IMR-90 (cell line): ENCODE measurements at places on chromosomes 3 and 15. TPM values are rescaled to one million over a fixed set of nuclear protein-coding genes. Genes with fewer than 3 reads are reported as not detected.

The LTK gene
- 0.18 and 0.28 TPM in 2 replicates for total RNA-seq

The DAZL gene
- not detected in 2 replicates for total RNA-seq

The IRAK2 gene
- total RNA-seq, result 8.1 and 8.6 TPM in 2 replicates

- no peaks in the 10 kb centered on the region for H3K4me1 ChIP-seq
- H3K27me3 ChIP-seq, result no peaks in the 10 kb centered on the region
- no peaks in the 10 kb centered on the region for H3K36me3 ChIP-seq
- no peak overlapping the region for H3K4me3 ChIP-seq
- no peak overlapping the region for H3K27ac ChIP-seq
- peak; percentile 73 for DNase-seq
Observed at GRCh38 chr3:16917256-16917935, 32.6 kb downstream of the PLCL2 start.

DNA sequence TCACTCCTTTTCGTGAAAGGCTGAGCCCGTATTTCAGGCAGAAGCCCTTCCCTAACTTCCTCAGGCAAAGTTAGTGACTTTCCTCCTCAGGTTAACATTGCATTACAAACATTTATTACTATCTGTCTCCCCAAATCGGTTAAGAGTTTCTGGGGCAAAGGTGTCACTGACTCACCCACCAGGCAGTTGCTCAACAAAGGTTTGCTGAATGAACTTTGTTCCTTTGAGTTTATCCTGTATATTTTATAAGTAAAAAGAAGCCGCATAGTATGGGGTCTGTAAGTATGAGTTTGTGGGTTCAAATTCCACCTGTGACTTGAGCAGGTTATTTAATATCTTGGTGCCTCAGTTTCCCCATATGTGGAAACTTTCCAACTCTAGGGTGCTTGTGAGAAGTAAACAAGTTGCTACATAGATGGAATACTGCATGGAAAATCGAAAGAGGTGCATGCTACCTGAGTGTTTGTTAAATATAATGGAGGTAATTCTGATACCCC is 177.7 kb downstream of the THRB start:
- no peak overlapping the region for H3K27ac ChIP-seq
- no peak for DNase-seq

- no peaks in the 10 kb centered on the region for H3K27me3 ChIP-seq
- H3K27ac ChIP-seq, result no peak overlapping the region
- peaks cover 4% of the 10 kb centered on the region for H3K4me1 ChIP-seq
- peak overlapping the region; percentile 17; the same call in 1 of the 2 replicates for H3K4me3 ChIP-seq
- peak; percentile 79 for DNase-seq
Observed at GRCh38 chr3:28912120-28912885, 368.6 kb upstream of the RBMS3 start.

- DNase-seq, result no peak
- H3K36me3 ChIP-seq, result peaks cover 31% of the 10 kb centered on the region
- no peaks in the 10 kb centered on the region for H3K27me3 ChIP-seq
Observed at GRCh38 chr3:196235452-196236122, 19.3 kb downstream of the SLC51A start.

The CRYGS gene
- total RNA-seq, result 0.36 and 0.56 TPM in 2 replicates

- H3K27ac ChIP-seq, result no peak overlapping the region
- peaks cover 14% of the 10 kb centered on the region for H3K4me1 ChIP-seq
- no peaks in the 10 kb centered on the region for H3K27me3 ChIP-seq
- DNase-seq, result no peak
Observed at GRCh38 chr15:89806210-89806558, 8.5 kb downstream of the ANPEP start.

DNA sequence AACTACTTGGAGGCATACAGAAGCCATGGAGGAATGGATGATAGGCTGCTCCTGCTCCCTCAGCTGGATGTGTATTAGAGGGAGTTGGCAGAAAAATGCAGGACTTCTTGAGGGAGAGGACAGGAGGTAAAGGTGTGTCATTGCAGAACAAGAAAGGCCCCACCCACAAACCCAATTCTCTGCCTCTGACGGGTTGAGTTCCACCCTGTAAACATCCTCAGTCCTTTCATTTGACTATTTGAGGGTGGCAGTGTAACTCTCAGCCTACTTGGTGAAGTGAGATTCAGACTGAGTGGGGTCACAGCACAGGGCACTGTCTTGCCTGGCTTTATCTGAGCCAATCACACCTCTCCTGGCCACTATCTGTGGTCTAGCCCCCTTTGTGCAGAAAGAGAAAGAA is at the start of gene TPRG1:
TPRG1 (plus strand) TSS at position 265 of the 400 bp plus-strand sequence. CDS start 35,414 bp downstream, outside the sequence.
- H3K27ac ChIP-seq, result no peak within 1 kb of the TSS
- peaks cover 5% of the 10 kb centered on the region; the same call in 1 of the 2 replicates for H3K27me3 ChIP-seq
- no peaks in the 10 kb centered on the region for H3K4me1 ChIP-seq
- DNase-seq, result no peak

- H3K36me3 ChIP-seq, result no peaks in the 10 kb centered on the region
- peaks cover 21% of the 10 kb centered on the region for H3K27me3 ChIP-seq
- H3K4me3 ChIP-seq, result no peak overlapping the region
Observed at GRCh38 chr3:13414040-13414729, 5.9 kb downstream of the NUP210 start.

GRCh38 chr3:147940405-147941193 is 531.4 kb downstream of the ZIC1 start:
- no peak overlapping the region for H3K27ac ChIP-seq
- no peaks in the 10 kb centered on the region for H3K27me3 ChIP-seq
- DNase-seq, result no peak
- no peak overlapping the region for H3K4me3 ChIP-seq

DNA sequence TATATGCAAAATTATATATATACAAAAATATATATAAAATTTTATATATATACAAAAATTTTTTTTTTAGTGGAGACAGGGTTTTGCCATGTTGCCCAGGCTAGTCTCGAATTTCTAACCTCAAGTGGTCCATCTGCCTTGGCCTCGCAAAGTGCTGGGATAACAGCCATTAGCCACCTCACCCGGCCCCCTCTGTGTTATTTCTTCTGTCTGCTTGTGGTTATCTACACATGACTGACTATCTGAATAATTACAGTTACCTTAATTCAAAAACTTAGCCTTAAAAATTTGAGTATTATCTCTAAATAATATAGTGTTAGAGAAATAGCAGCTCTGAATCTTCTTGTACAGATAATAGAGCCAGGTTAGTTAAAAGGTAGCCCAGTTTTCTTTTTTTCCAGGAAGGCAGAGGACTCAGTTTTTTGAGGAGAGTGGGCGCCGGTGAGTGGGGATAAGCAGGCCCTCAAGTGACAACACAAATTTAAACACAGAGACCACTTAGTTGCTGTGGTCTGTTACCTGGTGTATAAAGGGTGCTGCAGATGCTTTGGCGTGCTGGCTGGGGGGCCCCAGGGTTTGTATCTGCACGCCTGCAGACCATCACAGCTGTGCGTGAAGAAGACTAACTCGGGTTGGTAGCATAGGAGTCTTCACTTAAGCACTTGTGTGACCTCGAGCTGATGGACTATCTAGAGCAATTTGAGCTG is 83.7 kb downstream of the TRAK1 start:
- H3K36me3 ChIP-seq, result 0 out of 2 replicates have a peak, but pooled peaks cover 1% of the 10 kb centered on the region
- no peak overlapping the region for H3K27ac ChIP-seq
- no peak for DNase-seq
- no peaks in the 10 kb centered on the region for H3K27me3 ChIP-seq
- H3K4me3 ChIP-seq, result no peak overlapping the region
- peaks cover 4% of the 10 kb centered on the region for H3K4me1 ChIP-seq

The CPB1 gene
- not detected in 2 replicates for total RNA-seq

- no peak overlapping the region for H3K4me3 ChIP-seq
- H3K27ac ChIP-seq, result no peak overlapping the region
- no peaks in the 10 kb centered on the region for H3K27me3 ChIP-seq
- H3K4me1 ChIP-seq, result no peaks in the 10 kb centered on the region
Observed at GRCh38 chr3:130795396-130795795, 48.8 kb upstream of the PIK3R4 start.

- no peaks in the 10 kb centered on the region for H3K4me1 ChIP-seq
- no peaks in the 10 kb centered on the region for H3K36me3 ChIP-seq
- DNase-seq, result peak; percentile 55
- H3K4me3 ChIP-seq, result no peak overlapping the region
- H3K27me3 ChIP-seq, result no peaks in the 10 kb centered on the region
Observed at GRCh38 chr15:84035399-84035766, 200.2 kb upstream of the GOLGA6L4 start.

DNA sequence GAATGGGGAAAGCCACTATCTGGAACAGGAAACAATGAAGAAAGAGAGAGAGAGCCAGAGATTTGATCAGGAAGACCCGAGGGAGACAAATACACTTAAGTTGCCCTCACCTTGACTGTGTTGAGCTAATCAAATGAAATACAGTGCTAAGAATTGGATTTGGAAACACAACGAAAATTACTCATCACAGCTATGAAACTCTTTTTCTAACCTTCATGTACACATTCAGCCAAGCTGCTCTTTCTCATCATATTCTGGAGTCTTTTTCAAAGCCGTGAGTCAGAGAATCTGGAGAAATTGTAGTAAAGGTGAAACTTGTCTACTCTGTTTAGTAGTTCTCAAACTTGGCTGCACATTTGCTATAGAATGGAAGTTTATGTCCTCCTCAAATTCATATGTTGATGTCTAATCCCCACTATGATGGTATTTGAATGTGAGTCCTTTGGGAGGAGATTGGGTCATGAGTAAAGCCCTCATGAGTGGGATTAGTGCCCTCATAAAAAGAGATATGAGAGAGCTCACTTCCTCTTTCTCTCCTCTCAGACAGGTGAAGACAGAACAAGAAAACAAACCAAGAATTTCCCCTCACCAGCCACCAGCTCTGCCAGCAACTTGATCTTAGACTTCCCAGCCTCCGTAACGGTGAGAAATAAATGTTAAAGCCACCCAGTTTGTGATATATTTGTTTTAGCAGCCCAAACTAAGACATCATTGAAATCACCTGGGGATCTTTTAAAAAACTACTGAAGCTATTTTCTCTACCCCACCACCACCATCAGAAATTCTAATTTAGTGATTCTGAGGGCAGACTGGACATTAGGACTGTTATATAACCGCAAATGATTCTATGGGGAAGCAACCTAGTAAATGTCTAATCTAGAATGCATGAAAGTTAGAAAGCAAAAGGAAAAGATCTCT is 143.6 kb upstream of the GRM7 start:
- H3K4me1 ChIP-seq, result no peaks in the 10 kb centered on the region
- no peaks in the 10 kb centered on the region for H3K36me3 ChIP-seq
- no peak overlapping the region for H3K4me3 ChIP-seq
- no peak overlapping the region for H3K27ac ChIP-seq
- DNase-seq, result no peak

DNA sequence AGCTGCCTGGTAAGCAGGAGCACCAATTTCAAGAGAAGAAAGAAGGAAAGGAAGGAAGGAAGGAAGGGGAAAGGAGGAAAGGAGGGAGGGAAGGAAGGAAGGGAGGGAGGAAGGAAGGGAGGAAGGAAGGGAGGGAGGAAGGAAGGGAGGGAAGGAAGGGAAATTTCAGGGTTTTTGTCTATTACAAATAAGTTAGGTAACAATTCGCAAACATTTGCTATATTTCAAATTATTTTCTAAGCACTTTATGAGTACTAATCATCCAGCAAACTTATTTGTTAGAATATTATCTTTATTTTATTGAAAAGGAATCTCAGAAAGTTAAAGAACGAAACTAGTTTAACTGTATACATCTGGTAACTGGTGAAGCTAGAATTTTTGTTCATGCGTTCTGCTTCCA is 921.7 kb downstream of the TBL1XR1 start:
- H3K4me3 ChIP-seq, result no peak overlapping the region
- no peak overlapping the region for H3K27ac ChIP-seq
- H3K36me3 ChIP-seq, result no peaks in the 10 kb centered on the region
- DNase-seq, result no peak
- H3K27me3 ChIP-seq, result no peaks in the 10 kb centered on the region
- H3K4me1 ChIP-seq, result no peaks in the 10 kb centered on the region

DNA sequence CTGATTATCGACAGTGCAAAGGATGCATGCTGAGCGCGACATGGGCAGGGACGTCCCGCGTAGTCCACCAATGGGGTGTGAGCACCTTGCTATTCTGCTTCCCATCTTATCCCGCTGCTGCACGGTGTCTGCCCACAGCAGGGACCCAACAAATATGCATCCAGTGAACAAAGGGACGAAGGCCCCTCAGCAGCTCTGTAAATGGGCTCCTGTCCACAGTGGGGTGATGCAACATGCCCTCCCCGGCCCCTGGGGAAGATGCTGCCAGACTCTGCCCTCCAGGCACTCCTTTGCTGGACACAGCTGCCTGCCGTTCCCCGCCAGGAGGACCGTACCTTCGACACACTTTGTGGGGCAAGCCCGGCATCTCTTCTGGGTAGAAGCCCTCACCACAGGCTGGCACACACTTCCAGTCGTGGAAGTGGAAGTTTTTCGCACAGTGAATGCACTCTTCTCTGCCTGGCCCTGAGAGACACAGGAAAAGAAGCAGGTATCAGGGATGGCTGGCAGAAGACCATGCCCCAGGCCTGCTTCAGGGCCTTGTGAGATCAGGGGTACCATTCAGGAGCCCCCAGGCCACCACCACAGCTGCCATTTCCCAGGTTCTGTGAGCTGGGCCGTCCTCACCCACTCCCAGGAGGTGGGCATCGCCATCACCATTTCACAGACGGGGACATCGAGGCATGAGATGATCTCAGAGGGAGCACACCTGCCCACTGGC is 18.2 kb upstream of the SNRPA1 start:
- no peaks in the 10 kb centered on the region for H3K4me1 ChIP-seq
- H3K27ac ChIP-seq, result no peak overlapping the region
- no peak for DNase-seq
- H3K4me3 ChIP-seq, result no peak overlapping the region
- H3K27me3 ChIP-seq, result peaks cover 24% of the 10 kb centered on the region

- no peaks in the 10 kb centered on the region for H3K36me3 ChIP-seq
- no peak overlapping the region for H3K4me3 ChIP-seq
- H3K4me1 ChIP-seq, result no peaks in the 10 kb centered on the region
- no peak for DNase-seq
- H3K27me3 ChIP-seq, result peaks cover 2% of the 10 kb centered on the region; the same call in 1 of the 2 replicates
- no peak overlapping the region for H3K27ac ChIP-seq
Observed at GRCh38 chr3:65174713-65175112, 486.9 kb upstream of the ADAMTS9 start.

The ADAMTS17 gene
- 0.28 TPM in 1 of 2 replicates, not detected in the other for total RNA-seq

The PLA2G4F gene
- not detected in 2 replicates for total RNA-seq

The OIP5 gene
- 4.1 and 7.5 TPM in 2 replicates for total RNA-seq

GRCh38 chr15:92801774-92802464 is 98.2 kb upstream of the CHD2 start:
- H3K27ac ChIP-seq, result peak overlapping the region; percentile 81
- H3K4me3 ChIP-seq, result no peak overlapping the region
- DNase-seq, result peak; percentile 94
- H3K4me1 ChIP-seq, result peaks cover 17% of the 10 kb centered on the region
- no peaks in the 10 kb centered on the region for H3K36me3 ChIP-seq

GRCh38 chr3:45204136-45204535 is 22.0 kb downstream of the TMEM158 start:
- DNase-seq, result peak; percentile 94
- no peaks in the 10 kb centered on the region for H3K27me3 ChIP-seq
- H3K4me3 ChIP-seq, result no peak overlapping the region
- peak overlapping the region; percentile 70 for H3K27ac ChIP-seq

- no peak overlapping the region for H3K27ac ChIP-seq
- no peaks in the 10 kb centered on the region for H3K27me3 ChIP-seq
- peaks cover 12% of the 10 kb centered on the region; the same call in 1 of the 2 replicates for H3K36me3 ChIP-seq
- H3K4me1 ChIP-seq, result peaks cover 19% of the 10 kb centered on the region
- H3K4me3 ChIP-seq, result no peak overlapping the region
- DNase-seq, result no peak
Observed at GRCh38 chr15:73957276-73957675, 31.0 kb downstream of the LOXL1 start.

- H3K36me3 ChIP-seq, result no peaks in the 10 kb centered on the region
- peaks cover 2% of the 10 kb centered on the region for H3K4me1 ChIP-seq
- H3K27ac ChIP-seq, result no peak overlapping the region
- DNase-seq, result no peak
- H3K4me3 ChIP-seq, result no peak overlapping the region
Observed at GRCh38 chr3:13299531-13300155, 120.5 kb downstream of the NUP210 start.
